Psoas muscle (tissue), 8 donors: ENCODE measurements at places on chromosomes 5 and 9.

DNA sequence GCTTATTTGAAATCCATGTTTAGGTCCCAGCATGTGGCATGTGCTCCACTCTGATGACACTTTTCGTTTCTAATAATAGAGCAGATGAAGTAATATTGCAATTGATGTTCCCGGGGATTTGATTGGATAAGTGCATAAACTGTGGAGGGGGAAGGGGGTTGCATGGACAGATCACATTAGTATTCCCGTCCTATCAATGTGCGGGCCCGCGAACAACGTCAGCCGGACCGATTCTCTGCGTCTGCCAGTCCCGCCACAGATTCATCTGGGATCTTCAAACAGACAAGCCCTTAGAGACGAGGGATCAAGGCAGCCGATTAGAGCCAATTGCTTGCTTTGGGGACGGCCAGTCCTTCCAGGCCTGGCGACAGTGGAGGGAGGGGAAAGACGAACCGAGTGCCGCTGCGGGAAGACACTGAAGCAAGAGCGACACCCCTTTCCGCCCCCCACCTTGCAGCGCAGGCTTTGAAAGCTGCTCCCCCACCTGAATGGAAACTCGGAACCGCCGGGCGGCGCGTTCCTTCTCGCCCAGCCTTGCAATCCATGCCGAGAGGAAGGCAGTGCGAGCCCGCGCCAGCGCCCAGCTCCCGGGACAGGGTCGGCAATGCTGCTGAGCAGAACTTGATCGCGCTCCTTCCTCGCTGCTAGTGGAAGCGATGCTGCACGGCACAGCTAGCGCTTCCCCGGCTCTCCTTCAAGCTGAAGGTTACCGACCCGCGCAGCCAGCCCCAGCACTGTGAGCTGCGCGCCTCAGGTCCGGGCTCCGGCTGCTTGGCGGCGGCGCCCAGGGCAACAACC, at the start of gene RGS7BP:
TSS of gene RGS7BP (plus strand) at position 247 of the 798 bp plus-strand sequence. CDS start 610 bp downstream, outside the sequence.
- DNase-seq: peak; percentile 20

DNA sequence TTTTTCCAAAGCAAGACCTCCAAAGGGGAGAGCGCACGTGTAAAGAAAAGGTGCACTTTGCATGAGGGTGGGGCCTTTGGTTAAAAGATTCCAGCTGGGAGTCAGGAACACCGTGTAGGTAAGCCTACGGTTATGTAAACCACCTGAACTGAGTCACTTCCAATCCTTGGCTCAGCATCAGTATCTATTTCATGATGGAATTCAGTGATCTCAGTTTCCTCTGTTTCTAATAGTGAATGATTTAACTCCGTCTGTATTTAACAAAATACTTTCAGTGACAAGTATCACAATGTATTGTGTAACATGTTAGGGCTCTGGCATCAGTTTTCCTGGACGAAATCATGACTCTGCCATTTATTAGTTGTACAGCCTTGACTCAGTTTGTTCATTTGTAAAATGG, 1.3 kb upstream of the SVEP1 start:
- no peak for DNase-seq

DNA sequence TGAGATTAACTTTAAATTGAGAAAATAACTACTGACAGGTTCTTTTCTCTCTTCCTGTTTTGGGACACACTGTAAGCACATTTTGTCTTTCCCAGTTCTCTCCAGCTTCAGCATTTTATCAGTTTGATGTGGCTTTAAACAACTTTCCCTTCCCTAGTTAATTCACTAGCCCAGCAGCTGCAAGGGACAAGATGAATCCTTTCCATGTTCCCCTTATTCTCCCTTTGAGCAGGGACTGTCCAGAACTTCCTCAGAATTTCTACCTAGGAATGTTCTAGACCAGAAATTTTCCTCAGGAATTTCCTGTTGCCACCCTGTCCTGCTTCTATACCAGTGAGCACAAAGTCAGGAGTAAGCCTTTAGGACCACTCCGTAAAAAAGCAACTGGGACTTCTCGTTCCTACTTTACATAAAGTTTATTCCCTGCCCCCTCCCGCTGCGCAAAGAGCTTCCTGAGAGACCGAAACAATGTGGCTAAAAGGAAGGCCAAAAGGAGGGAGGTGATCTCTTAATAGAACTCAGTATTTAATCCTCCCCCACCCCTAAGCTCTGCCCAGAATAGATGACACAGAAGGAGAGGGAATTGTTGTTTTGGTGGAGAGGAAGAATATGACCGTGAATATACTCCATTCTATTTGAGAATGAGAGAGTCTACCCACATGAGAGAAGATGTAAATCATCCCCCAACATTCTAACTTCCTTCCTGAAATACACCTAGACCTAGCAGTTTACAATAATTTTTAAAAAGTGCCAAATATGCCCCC, 61.9 kb downstream of the GLIS3 start:
- no peak for DNase-seq

GRCh38 chr9:71636143-71636839, 132.0 kb downstream of the CEMIP2 start:
- DNase-seq: no peak

DNA sequence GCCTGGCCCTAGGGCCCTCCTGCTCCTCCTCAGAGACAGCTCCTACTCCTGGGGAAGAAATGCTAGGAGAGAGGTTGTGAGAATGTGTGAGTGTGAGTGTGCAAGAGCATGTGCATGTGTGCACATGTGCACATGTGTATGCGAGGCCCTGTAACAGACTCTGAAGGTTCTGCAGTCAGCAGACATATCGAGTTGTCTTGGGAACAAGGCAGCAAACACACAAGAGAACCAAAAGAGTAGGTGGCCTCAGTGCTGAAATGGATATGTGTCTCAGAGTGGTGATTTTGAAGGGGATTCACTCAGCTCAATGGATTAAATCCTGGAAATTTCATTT, 50.5 kb downstream of the MVB12B start:
- DNase-seq: no peak

DNA sequence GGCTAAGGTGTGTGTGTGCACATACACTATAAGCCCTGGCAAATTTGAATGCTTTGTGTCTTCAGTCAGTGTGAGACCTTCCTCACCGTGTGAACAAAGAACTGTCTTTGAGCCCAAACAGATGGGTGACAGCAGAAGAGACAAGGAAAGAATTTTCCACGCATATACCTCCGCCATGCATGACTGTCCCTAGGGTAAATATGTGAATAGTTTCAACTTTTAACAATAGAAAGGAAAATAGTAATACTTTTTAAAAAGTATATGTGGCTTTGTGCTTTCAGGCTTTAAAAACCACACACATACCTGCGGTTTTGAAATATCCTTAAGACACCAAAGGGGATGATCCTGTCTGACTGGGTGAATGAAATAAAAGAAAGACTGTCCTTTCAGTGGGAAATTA, 438.6 kb upstream of the MPDZ start:
- no peak for DNase-seq

GRCh38 chr5:144004146-144004545, 166.3 kb downstream of the YIPF5 start:
- DNase-seq: no peak

GRCh38 chr5:97163360-97163764, 19.7 kb downstream of the RIOK2 start:
- DNase-seq: no peak
